ENCODE measurements at places on chromosomes 4 and X. TPM values are rescaled to one million over a fixed set of nuclear protein-coding genes. Genes with fewer than 3 reads are reported as not detected.
A peak's percentile ranks its signal among the peaks of the same experiment; 100 is the strongest.

- DNase-seq = no peak
These were observed 202.0 kb downstream of the DHX15 start for GRCh38 chr4:24382381-24382780.

DNA sequence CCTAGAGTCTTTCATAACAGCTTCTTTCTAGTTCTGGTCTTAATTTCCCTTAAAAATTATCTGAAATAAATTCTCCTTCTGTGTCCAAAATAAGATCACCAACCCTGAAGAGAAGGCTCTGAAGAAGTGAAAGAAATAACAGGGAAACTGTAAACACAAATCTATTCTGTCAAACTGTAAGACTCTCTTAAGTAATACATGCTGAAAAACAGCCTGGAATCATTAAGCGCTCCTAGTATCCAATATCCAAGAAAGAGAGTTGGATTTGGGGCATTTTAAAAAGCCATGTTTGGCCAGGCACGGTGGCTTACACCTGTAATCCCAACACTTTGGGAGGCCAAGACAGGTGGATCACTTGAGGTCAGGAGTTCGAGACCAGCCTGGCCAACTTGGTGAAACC lies 53.3 kb downstream of the RELL1 start:
- no peak for DNase-seq

- DNase-seq = peak; percentile 82
These were observed 64.9 kb downstream of the N4BP2 start for GRCh38 chr4:40121515-40121914.

GRCh38 chrX:20393944-20394343 lies 127.2 kb upstream of the RPS6KA3 start:
- no peak for DNase-seq

Gene GIMD1
- not detected for total RNA-seq

GRCh38 chr4:6892190-6892908 lies 17.3 kb upstream of the TBC1D14 start:
- no peak for DNase-seq

GRCh38 chr4:127250577-127250976 lies 382.2 kb upstream of the INTU start:
- no peak for DNase-seq

- DNase-seq = no peak
These were observed 126.8 kb downstream of the NFKB1 start for GRCh38 chr4:102627831-102628523.

Gene TCEAL9
- 48.6 TPM for total RNA-seq

DNA sequence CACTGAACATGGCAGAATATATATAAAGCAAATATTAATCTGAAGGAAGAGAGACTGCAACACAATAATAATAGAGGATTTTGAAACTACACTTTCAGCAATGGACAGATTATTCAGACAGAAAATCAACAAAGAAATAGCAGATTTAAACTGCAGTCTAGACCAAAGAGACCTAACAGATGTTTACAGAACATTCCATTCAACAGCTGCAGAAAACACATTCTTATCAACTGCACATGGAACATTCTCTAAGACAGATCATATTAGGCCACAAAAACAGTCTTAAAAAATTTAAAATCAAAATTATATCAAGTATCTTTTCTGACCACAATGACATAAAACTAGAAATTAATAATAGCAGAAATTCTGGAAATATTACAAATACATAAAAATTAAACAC lies 27.1 kb downstream of the CENPE start:
- no peak for DNase-seq

- no peak for DNase-seq
These were observed 355.1 kb upstream of the PABPC5 start for GRCh38 chrX:91079342-91080114.

Gene PPEF1
- 1.2 TPM for total RNA-seq

Data from A673 (cell line).